ENCODE measurements at places on chromosomes 12 and 14.

DNA sequence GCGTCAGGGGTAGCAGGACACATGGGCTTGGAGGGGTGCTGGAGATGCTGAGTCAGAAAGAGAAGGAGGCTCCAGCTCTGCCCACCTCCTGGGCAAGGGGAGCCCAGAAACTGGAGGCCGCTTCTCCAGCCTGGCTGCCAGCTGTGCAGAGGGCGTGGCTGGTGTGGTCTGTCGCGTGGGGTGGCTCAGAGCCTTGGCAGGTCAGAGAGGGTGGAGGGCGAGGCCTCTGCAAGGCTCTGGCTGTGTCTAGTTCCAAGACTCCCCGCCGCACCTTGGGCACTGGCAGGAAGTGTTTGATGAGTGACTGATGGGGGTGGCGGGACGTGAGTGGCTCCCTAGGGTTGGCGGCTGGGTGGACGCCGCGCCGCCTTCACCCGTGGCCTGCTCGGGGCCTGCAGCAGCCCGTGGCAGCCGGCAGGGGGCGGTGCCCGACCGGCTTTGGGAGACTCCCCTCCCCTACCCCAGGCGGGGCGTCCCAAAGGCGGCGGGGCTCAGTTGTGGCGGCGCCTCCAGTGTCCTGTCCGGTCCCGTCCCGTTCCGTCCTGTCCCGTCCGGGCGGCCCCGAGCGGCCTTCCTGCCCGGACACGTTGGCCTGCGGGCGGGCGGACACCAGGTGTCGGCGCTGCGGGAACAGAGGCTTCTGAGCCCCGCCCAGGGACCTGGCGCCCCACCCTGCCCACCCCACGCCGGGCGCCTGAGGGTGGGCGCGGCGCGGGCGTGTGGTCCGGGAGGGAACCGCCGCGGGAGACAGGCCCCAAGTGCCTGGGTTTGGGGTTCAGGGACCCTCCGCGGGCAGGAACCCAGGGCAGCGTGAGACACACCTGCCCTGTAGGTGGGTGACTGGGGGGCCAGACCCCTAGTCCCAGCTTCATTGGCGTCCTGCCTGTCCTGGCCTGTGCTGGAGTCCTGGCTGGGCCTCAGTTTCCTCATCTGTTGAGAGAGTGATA is 39.7 kb downstream of the KRT80 start:
- DNase-seq: peak; percentile 80

DNA sequence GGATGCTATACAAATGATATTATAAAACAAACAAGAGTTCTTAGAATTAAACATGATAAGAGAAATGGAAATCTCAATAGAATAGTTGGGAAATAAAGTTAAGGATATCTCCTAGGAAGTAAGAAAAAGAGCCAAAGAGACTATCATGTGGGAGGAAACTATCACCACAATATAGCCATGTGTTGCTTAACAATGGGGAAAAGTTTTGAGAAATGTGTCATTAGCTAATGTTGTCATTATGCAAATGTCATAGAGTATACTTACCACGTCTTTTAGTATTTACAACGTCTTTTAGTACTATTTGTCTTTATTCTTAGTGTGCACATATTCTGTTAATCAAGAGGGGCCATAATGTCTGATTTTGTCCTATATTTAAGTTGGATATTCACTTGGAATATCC is 58.7 kb downstream of the ZNF641 start:
- no peak for DNase-seq

DNA sequence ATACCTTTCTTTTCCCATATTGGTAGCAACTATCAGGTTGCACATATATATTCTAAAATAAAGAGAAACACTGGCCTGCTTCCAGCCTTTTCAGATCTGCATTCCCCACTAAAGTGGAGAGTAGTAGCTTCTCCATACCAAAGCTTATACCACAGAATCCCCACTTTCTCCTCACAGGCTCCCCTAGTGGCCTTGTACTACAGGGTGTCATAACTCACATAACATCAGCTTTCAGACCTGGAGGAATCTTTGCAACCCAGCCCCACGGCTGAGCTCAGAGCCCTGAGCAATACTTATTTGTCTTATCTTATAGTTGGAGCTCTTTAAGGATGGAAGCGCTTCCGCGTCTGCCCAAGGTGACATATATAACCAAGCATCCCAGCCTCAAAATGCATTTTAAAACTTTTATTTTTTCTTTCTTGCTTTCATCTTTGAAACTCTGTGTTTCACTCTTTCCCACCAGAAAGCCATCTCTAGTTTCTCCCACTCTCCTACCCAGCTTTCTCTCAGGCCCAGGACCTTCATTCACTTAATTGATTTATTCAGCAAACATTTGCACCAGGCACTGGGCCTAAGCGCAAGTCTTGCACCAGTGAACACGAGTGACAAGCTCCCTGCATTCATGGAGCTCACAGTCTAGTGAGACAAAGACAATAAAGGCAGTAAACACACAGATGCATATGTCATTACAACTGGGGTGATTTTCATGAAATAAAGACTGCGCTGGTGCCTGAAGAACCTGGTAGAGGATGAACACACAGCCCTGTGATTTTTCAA is 254.7 kb downstream of the IPO8 start:
- DNase-seq: peak; percentile 28

DNA sequence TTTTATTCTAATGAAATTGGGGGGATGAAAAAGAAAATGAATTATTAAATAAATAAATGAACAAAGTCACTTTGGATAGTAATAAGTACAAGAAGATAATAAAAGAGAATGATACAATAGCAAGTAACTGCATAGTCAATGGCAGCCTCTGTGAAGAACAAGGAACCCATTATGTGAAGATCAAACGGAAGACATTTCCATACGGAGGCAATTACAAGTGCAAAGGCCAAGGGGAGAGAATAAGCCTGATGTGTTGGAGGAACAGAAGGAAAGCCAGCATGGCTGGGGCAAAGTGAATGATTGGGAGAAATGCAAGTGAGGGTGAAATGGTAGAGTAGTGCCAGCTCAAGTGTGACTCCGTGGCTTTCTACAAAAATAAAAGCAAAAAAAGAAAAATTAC is 43.9 kb upstream of the CHPT1 start:
- no peak for DNase-seq

GRCh38 chr14:74313601-74314000 is 10.9 kb upstream of the ABCD4 start:
- no peak for DNase-seq

- DNase-seq: no peak
Observed at GRCh38 chr14:53786045-53786444, 170.6 kb downstream of the BMP4 start.

- peak; percentile 68 for DNase-seq
Observed at GRCh38 chr14:34012978-34013720, 62.3 kb upstream of the EGLN3 start.

GRCh38 chr12:102958073-102958829 is 777 bp downstream of the ASCL1 start:
- peak; percentile 20 for DNase-seq

DNA sequence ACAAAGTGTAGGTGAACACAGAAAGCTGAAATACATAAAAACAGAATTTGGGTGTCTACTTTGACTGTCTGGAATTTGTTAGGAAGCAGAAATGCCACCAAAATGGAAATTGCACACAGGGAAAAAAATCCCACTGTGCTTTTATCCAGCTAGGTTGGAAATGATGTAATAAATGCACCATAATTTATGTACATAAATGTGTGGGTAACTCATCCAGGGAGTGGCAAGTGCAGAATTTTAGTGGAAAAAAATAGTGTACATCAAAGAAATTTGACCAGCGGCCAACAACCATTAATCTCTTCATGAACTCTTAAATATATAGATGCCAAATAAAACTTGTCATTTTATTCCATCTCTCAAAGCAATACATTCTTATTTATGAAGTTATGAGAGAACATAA is 105.6 kb downstream of the LLPH start:
- no peak for DNase-seq
